ENCODE measurements at places on chromosomes 12 and 14.

GRCh38 chr14:105154476-105154871 is 14.1 kb downstream of the JAG2 start:
- DNase-seq, result no peak

DNA sequence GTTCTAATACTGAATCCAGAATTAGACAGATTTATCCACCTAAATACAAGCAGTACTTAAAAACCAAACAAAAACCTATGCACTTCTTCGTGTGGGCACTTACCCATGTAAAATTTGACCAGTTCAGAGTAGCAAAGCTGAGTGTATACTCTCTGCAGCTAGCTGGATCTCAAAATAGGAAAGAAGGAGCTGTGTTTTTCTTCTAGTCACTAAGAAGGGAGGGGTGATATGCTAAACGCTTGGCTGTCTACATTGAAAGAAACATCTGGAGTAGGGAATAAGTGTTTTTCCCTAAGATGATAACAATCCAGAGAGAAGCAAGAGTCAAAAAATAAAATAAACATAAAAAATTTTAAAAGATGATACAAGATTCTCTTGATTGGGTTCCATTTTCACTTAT is 20.0 kb downstream of the RBMS2 start:
- DNase-seq, result no peak

DNA sequence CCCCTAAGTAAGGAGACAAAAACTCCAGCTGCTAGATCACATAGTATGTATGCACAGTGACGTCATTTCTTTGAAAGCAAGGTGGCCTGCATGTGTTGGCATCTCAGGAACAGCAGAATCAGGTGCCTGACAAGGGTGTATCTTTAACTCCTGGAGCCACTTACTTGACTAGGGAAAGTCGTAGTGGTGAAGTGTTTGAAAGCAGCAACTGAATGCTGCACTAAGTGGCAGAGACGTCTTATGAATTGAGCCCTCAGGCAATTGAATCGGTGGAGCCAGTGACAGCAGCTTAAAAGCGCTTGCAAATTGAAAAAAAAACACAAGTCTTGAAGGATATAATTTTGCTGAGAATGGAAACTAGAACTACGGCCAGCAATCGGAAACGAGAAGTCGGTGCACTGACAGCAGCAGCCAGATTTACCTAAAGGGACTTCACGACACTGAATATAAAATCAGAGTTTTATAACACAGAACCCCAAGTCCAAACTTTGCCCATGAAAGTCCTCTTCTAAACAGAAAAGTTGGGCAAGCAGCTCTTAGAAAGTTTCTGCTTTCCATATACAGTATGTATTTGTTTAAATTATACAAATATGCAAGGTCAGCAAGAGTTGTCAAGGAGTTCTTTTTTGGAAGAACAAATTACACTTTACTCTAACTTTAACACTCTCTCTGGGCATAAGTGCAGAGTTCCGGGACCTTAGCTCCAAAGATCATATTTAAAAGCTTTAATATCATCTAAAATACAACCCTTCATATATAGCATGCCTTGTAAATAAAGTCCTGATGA is 1.1 kb downstream of the IGF1 start:
- no peak for DNase-seq

DNA sequence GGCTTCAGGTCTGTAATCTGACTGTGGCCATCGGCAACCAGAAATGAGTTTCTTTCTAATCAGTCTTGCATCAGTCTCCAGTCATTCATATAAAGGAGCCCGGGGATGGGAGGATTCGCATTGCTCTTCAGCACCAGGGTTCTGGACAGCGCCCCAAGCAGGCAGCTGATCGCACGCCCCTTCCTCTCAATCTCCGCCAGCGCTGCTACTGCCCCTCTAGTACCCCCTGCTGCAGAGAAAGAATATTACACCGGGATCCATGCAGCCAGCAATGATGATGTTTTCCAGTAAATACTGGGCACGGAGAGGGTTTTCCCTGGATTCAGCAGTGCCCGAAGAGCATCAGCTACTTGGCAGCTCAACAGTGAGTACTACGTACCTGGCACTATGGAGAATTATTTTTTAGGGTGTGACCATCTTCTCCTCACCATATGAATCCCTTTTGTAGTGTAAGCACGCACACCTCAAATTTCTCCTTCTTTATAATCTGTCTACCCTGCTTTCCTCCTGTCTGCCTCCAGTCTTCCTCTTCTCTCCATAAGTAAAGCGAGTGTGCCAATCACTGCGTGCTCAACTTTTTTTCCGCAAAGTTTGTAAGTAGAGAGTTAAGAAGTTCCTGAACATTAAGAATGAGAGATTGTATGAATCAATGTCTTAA is at the start of gene TPH2:
TSS of gene TPH2 (plus strand) at position 118 of the 658 bp plus-strand sequence. CDS start at position 260, 142 bp downstream.
- DNase-seq, result peak; percentile 65

DNA sequence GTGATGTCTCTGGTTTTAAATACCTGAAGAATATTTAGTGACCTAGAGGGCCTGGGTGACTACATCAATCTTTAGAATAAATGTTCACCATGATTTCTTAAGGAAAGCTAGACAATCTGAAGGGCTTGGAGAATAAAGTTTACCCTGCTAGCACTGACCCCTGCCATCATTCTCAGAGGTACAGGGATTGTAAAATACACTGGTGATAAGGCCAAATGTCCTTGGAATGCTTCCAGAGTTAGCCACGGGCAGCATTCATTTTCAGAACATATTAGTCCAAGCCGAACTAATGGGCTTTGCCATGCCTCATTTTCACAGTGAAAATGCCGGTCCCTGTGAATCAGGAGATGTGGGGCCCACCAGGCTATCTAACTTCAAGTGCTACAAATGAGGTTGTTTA is 1381.7 kb upstream of the SEL1L start:
- DNase-seq, result no peak
